PC-9 (cell line): ENCODE measurements at places on chromosomes 4 and X. TPM values are rescaled to one million over a fixed set of nuclear protein-coding genes. Genes with fewer than 3 reads are reported as not detected.

DNA sequence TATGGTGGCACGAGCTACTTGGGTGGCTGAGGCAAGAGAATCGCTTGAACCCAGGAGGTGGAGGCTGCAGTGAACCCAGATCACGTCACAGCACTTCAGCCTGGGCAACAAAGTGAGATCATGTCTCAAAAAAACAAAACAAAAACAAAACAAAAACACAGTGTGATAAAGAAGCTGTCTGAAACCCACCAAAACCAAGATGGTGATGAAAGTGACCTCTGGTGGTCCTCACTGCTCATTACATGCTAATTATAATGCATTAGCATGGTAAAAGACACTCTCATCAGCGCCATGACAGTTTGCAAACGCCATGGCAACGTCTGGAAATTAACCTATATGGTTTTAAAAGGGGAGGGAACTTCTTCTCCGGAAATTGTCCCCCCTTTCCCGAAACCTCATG is 29.4 kb upstream of the OPHN1 start:
- no peak overlapping the region for H3K27ac ChIP-seq
- no peak for DNase-seq
- H3K36me3 ChIP-seq: no peaks in the 10 kb centered on the region
- no peaks in the 10 kb centered on the region for H3K27me3 ChIP-seq

- H3K27me3 ChIP-seq: no peaks in the 10 kb centered on the region
- H3K36me3 ChIP-seq: no peaks in the 10 kb centered on the region
- H3K4me1 ChIP-seq: no peaks in the 10 kb centered on the region
- no peak overlapping the region for H3K4me3 ChIP-seq
- DNase-seq: no peak
Observed at GRCh38 chrX:145405012-145405411, 157.7 kb downstream of the SPANXN1 start.

The HOPX gene
- 0.98 and 1.0 TPM in 2 replicates for total RNA-seq

The SYNPO2 gene
- 0.53 and 0.87 TPM in 2 replicates for total RNA-seq

- H3K36me3 ChIP-seq: no peaks in the 10 kb centered on the region
- H3K4me1 ChIP-seq: no peaks in the 10 kb centered on the region
- no peak overlapping the region for H3K27ac ChIP-seq
Observed at GRCh38 chrX:81377329-81377728, 175.4 kb downstream of the SH3BGRL start.

The FDCSP gene
- total RNA-seq: not detected in 2 replicates

- no peak for DNase-seq
- no peaks in the 10 kb centered on the region for H3K36me3 ChIP-seq
- H3K27me3 ChIP-seq: peaks cover 42% of the 10 kb centered on the region
- H3K4me1 ChIP-seq: no peaks in the 10 kb centered on the region
- H3K4me3 ChIP-seq: no peak overlapping the region
- no peak overlapping the region for H3K27ac ChIP-seq
Observed at GRCh38 chr4:10151182-10151581, 34.6 kb upstream of the WDR1 start.

GRCh38 chrX:50036426-50036825 is 114.0 kb downstream of the CLCN5 start:
- no peaks in the 10 kb centered on the region for H3K4me1 ChIP-seq
- H3K36me3 ChIP-seq: no peaks in the 10 kb centered on the region
- H3K4me3 ChIP-seq: no peak overlapping the region
- no peak overlapping the region for H3K27ac ChIP-seq

The CSAG2 gene
- total RNA-seq: not detected in 2 replicates

GRCh38 chr4:147975933-147976928 is 244.3 kb downstream of the ARHGAP10 start:
- H3K27me3 ChIP-seq: no peaks in the 10 kb centered on the region
- H3K27ac ChIP-seq: no peak overlapping the region
- no peak for DNase-seq
- H3K36me3 ChIP-seq: no peaks in the 10 kb centered on the region

DNA sequence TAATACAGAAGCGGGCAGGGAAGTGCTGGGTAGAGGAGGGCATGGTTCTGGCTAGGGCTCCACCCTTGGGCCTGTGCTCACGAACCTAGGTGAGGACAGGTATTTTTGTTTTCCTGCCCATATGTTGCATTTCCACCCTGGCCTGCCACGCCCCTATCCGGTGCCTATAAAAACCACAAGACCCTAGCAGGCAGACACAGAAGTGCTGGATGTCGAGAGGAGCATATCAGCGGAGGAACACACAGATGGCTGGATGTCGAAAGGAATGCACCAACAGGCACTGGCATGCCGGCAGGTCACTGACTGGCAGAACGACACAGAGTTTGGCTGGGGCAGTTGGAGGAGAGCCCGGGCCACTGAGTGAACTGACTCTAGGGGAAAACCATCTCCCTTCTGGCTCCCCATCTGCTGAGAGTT is 316.6 kb upstream of the BOD1L1 start:
- H3K4me3 ChIP-seq: no peak overlapping the region
- H3K27me3 ChIP-seq: no peaks in the 10 kb centered on the region
- H3K36me3 ChIP-seq: no peaks in the 10 kb centered on the region
- no peak for DNase-seq
- H3K4me1 ChIP-seq: no peaks in the 10 kb centered on the region

- peak overlapping the region; percentile 81 for H3K4me3 ChIP-seq
- H3K4me1 ChIP-seq: peaks cover 21% of the 10 kb centered on the region
- DNase-seq: no peak
- H3K36me3 ChIP-seq: no peaks in the 10 kb centered on the region
Observed at GRCh38 chrX:16868920-16869319, 1.2 kb downstream of the RBBP7 start.

The FGB gene
- total RNA-seq: not detected in 2 replicates

GRCh38 chr4:54226404-54227255 is 2.5 kb upstream of the PDGFRA start:
- H3K36me3 ChIP-seq: no peaks in the 10 kb centered on the region
- H3K27ac ChIP-seq: no peak overlapping the region
- no peaks in the 10 kb centered on the region for H3K27me3 ChIP-seq
- DNase-seq: no peak
- no peaks in the 10 kb centered on the region for H3K4me1 ChIP-seq

DNA sequence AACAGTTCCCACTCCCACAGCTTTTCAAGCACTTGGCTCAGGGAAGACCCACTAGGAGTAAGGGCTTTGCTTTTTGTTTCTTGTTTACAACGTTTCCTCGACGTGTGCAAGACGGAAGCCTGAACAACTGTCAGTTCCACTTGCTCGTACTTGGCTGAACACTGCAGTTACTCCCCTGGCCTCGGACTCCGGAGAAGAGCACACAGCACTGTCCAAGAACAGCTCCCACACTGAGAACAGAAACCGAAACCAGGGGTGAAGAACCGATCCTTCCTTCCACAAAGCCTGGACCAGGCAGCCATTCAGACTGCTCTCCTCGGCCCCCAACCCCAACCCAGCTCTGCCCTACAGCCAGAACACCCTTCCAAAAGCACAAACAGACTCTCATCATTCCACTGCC is 25.5 kb downstream of the IRF2 start:
- peaks cover 11% of the 10 kb centered on the region for H3K4me1 ChIP-seq
- no peaks in the 10 kb centered on the region for H3K27me3 ChIP-seq
- H3K36me3 ChIP-seq: no peaks in the 10 kb centered on the region
- DNase-seq: no peak

- H3K27me3 ChIP-seq: no peaks in the 10 kb centered on the region
- DNase-seq: no peak
- H3K27ac ChIP-seq: no peak overlapping the region
- H3K4me3 ChIP-seq: no peak overlapping the region
- H3K4me1 ChIP-seq: no peaks in the 10 kb centered on the region
- no peaks in the 10 kb centered on the region for H3K36me3 ChIP-seq
Observed at GRCh38 chrX:50967736-50968135, 57.2 kb downstream of the BMP15 start.

- H3K27ac ChIP-seq: no peak overlapping the region
- H3K27me3 ChIP-seq: no peaks in the 10 kb centered on the region
- H3K36me3 ChIP-seq: no peaks in the 10 kb centered on the region
- DNase-seq: no peak
- peak overlapping the region; percentile 84 for H3K4me3 ChIP-seq
- no peaks in the 10 kb centered on the region; the same call in 1 of the 2 replicates for H3K4me1 ChIP-seq
Observed at GRCh38 chr4:147616849-147617172, 386 bp upstream of the TMEM184C start.

- H3K36me3 ChIP-seq: no peaks in the 10 kb centered on the region
- DNase-seq: no peak
- no peaks in the 10 kb centered on the region for H3K27me3 ChIP-seq
- no peak overlapping the region for H3K27ac ChIP-seq
- H3K4me3 ChIP-seq: no peak overlapping the region
Observed at GRCh38 chrX:85516131-85516530, 136.7 kb upstream of the POF1B start.

DNA sequence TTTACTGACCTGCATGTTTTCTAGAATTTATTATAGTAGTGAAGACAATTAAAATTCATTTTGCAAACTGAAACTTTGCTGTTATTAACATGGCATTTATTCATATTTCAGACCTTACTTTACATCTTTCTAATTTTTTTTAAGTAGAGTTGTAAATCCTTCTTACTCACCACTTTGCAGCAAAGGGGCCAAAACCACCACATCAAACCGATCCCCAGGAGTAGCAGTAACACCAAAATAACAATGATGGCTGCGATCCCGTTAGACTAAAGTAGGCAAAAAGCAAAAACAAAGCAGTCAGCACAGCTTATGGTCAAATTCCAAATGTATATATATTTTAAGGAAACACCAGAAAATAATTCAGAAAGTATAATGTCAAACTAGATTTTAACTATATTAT is 64.7 kb downstream of the ANTXR2 start:
- no peak overlapping the region for H3K4me3 ChIP-seq
- H3K36me3 ChIP-seq: no peaks in the 10 kb centered on the region
- no peaks in the 10 kb centered on the region for H3K27me3 ChIP-seq
- DNase-seq: no peak
- no peak overlapping the region for H3K27ac ChIP-seq

The PASD1 gene
- total RNA-seq: not detected in 2 replicates

GRCh38 chr4:2861631-2862436 is 18.2 kb downstream of the ADD1 start:
- H3K27me3 ChIP-seq: no peaks in the 10 kb centered on the region
- H3K27ac ChIP-seq: no peak overlapping the region
- no peaks in the 10 kb centered on the region for H3K36me3 ChIP-seq
- no peak overlapping the region for H3K4me3 ChIP-seq

GRCh38 chr4:145861336-145862318 is 77.0 kb downstream of the ZNF827 start:
- no peak overlapping the region for H3K4me3 ChIP-seq
- H3K4me1 ChIP-seq: no peaks in the 10 kb centered on the region
- H3K36me3 ChIP-seq: no peaks in the 10 kb centered on the region
- DNase-seq: no peak

The TRPC5OS gene
- total RNA-seq: not detected in 2 replicates

GRCh38 chr4:40856840-40857362 is 107.1 kb downstream of the NSUN7 start:
- H3K4me3 ChIP-seq: peak overlapping the region; percentile 50; the same call in 1 of the 2 replicates
- H3K27me3 ChIP-seq: no peaks in the 10 kb centered on the region
- H3K36me3 ChIP-seq: no peaks in the 10 kb centered on the region
- DNase-seq: peak; percentile 69

The RBMXL3 gene
- total RNA-seq: not detected in 2 replicates

The PRICKLE3 gene
- 13.1 and 13.5 TPM in 2 replicates for total RNA-seq

The BGN gene
- total RNA-seq: 0.33 and 0.70 TPM in 2 replicates

The DIPK2B gene
- not detected in 2 replicates for total RNA-seq

- H3K36me3 ChIP-seq: no peaks in the 10 kb centered on the region
- no peaks in the 10 kb centered on the region for H3K27me3 ChIP-seq
- no peak overlapping the region for H3K4me3 ChIP-seq
- DNase-seq: no peak
Observed at GRCh38 chr4:120261117-120261516, 194.5 kb upstream of the MAD2L1 start.

The GABRG1 gene
- not detected in 2 replicates for total RNA-seq

GRCh38 chr4:22911285-22911684 is 218.5 kb downstream of the GBA3 start:
- no peak for DNase-seq
- no peak overlapping the region for H3K27ac ChIP-seq
- no peaks in the 10 kb centered on the region for H3K27me3 ChIP-seq
- no peaks in the 10 kb centered on the region for H3K36me3 ChIP-seq

DNA sequence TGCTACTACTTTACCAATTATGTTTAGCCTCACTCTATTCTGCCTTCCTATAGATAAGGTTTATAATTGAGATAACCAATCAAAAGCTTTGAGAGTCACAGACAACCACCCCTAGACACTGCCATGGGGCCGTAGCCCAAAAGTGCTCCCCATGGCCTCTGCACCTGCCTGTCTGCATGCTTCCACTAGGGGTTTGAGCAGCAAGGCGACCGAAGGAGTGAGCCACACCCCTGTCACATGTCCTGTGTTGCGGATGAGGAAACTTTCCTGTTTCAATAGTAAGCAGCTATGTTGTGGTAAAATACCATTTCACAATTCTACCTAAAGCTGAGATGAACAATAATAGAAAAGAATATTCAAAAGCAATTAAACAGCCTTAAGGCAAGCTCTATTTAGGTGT is 856.0 kb upstream of the FRG1 start:
- H3K4me1 ChIP-seq: no peaks in the 10 kb centered on the region
- H3K27me3 ChIP-seq: no peaks in the 10 kb centered on the region
- no peak overlapping the region for H3K27ac ChIP-seq
- no peaks in the 10 kb centered on the region for H3K36me3 ChIP-seq
- DNase-seq: no peak
- H3K4me3 ChIP-seq: no peak overlapping the region

- no peak for DNase-seq
- H3K36me3 ChIP-seq: no peaks in the 10 kb centered on the region
- no peak overlapping the region for H3K4me3 ChIP-seq
- peaks cover 11% of the 10 kb centered on the region; the same call in 1 of the 2 replicates for H3K27me3 ChIP-seq
Observed at GRCh38 chr4:182212211-182212761, 30.9 kb upstream of the TENM3 start.

GRCh38 chrX:76076124-76076523 is 96.7 kb upstream of the PBDC1 start:
- no peaks in the 10 kb centered on the region for H3K4me1 ChIP-seq
- H3K27ac ChIP-seq: no peak overlapping the region
- no peak for DNase-seq
- H3K4me3 ChIP-seq: no peak overlapping the region
- no peaks in the 10 kb centered on the region for H3K36me3 ChIP-seq

DNA sequence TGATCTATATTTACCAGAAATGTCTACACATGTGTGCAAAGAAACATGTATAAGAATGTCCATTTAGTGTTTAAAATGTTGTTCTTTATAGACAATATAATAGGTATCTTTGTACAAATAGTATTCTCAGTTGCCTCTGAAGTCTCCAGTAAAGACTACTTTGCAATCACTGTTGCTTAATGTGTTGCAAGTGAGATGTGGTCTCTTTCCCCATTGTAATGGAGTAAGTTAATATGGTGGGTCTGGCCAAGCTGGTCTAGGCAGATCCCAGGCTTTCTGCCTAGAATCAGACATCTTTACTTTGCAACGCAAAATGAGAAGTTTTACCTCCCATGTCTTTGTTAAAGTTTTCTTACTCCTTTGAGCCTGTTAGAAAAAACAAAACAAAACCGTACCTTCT is 144.8 kb downstream of the GABRA3 start:
- H3K27ac ChIP-seq: no peak overlapping the region
- H3K36me3 ChIP-seq: no peaks in the 10 kb centered on the region

GRCh38 chr4:28176942-28177341 is 1316.3 kb downstream of the STIM2 start:
- peak overlapping the region; percentile 57 for H3K27ac ChIP-seq
- no peak overlapping the region for H3K4me3 ChIP-seq
- H3K36me3 ChIP-seq: no peaks in the 10 kb centered on the region
- H3K27me3 ChIP-seq: no peaks in the 10 kb centered on the region
- no peak for DNase-seq
